ENCODE measurements at places on chromosomes 12 and 14.

DNA sequence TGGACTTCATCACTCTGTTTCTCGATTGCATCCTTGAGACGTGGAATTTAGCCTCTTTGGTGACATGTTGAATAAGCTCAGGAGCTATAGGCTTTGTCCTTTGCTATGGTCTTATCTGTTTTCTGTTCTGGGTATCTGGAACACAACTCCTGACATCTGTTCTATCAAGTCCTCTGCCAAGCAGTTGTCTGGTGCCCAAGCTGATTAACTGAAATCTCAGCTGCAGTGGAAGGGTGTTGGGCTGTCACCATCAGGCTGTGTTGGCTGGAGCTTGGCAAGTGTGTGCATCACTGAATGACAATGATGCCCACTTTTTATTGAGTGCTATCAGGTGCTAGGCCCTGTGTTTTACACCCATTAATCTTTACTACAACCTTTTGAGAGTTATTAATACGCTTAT, 77.8 kb downstream of the SMOC1 start:
- DNase-seq = no peak

DNA sequence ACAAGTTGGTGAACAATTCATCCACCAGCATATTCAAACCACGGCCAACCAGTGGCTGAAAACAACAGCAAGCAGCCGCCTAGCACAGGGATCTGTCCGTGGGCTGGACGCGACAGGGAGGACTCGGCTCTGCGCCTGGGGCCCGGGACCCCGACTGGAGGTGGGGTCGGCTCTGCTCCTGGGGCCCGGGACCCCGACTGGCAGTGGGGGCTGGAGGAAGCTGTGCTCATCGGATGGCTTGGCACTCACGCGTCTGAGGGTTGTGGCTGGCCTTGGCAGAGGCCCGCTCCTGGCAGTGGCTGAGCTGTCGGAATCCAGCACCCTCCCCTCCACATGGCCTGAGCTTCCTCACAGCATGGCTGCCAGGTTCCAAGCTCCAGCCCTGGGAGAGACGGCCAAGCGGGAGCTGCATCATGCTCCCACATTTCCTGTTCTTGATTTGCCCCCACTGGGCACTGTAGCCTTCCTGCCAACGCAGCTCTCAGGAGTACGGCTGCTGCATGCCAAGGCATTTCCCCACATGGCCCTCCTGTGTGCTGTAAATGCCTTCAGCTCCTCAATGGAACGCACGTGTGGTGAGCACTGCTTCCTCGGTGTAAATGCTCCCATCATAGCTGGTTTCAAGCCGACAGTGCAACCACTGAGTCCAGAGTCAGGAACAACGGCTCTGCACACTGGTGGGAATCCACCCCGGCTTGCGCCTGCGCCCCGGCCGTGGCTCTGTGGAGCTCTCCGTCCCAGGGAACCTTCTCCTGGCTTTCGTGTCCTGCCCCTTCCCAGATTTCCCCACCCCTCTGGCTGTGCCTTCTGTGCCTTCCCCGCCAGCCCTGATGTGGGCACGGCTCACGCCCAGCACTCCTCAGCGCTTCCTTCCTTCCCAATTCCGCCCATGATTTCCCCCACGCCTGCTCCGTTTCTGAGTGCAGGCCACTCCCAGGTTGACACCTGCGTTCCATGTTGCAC, 7.3 kb upstream of the GALNT9 start:
- DNase-seq = no peak

DNA sequence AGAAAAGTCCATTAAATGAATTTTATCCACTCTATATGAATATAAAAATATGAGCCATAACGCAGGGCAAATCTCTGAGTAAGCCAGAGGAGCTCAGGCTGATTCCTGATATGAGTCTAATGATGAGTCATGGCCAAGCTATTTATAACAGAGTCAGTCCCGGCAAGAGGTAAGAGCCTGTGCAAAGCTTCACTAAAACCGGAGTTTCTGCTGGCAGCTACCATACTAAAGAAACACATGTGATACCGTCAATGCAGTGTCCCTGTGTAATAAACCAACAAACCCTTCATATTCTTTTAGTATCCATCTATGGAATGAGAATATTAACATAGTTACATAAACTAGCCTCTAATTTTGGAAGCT, 319.4 kb downstream of the KCNC2 start:
- DNase-seq = no peak

GRCh38 chr14:50575769-50576168, 15.8 kb downstream of the ATL1 start:
- no peak for DNase-seq

GRCh38 chr14:76603713-76604112, 157.6 kb upstream of the VASH1 start:
- DNase-seq = no peak

DNA sequence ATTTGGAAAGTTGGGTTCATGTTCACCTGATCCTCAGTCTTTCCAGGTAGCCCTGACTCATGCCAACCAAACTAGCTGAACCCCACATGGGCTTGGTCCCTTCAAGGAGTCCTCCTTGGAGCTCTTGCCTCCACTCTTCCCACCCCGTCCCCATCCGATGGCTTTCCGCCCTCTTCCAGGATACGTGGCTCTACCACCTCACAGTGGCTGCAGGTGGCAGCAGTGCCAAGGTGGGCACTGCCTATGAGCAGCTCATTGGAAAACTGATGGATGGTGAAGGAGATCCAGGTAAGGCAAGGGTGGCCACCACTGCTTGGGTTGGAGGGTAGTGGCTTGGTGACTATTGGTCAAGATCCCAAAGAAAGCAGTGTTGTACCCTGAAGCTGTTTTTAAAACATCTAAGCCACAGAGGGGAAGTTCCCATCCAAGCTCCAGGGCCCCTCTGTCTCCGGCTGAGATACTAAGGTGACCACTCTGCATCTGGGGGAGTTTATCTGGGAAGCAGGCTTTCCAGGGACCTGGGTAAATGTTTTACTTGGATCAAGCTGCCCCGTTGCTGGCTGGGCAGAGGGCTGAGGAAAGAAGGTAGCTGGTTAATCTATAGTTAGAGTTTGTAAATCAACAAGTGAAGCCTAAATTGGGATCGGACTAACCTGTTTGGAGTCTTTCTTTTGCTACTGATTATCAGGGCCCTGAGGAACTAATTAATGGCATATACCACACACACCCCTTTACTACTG, 23.7 kb downstream of the PIGH start:
- no peak for DNase-seq

DNA sequence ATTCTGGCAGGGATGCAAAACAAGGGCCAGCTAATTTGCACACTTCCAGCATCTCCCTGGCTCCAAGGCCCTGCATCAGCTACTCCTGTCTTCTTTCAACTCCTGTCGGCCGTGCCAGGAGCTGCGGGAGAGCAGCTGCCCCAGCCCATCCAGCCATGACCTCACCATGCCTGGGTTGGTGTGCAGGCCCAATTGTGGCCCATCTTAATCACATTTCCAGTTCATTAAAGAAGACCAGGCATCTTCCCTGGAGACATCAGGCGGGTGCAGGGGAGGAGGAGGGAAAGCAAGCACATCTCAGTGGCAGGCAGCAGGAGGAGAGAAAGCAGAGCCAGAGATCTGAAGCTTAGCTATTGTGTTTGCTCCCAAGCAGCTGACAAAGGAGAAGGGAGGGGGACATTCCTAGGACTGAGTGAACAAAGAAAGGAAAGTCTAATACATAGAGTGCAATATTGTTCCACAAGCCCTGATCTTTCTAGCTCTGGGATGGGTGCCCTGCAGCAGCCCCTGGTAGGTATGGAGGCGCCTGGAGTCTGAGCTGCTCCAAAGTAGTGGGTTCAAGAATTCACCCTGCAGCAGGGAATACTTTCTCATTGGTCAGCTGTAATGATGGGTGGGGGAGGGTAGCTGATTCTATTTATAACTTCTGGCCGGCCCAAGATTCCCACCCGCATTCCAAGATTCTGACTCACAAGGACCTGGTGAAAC, 40.1 kb downstream of the VWF start:
- DNase-seq = no peak

DNA sequence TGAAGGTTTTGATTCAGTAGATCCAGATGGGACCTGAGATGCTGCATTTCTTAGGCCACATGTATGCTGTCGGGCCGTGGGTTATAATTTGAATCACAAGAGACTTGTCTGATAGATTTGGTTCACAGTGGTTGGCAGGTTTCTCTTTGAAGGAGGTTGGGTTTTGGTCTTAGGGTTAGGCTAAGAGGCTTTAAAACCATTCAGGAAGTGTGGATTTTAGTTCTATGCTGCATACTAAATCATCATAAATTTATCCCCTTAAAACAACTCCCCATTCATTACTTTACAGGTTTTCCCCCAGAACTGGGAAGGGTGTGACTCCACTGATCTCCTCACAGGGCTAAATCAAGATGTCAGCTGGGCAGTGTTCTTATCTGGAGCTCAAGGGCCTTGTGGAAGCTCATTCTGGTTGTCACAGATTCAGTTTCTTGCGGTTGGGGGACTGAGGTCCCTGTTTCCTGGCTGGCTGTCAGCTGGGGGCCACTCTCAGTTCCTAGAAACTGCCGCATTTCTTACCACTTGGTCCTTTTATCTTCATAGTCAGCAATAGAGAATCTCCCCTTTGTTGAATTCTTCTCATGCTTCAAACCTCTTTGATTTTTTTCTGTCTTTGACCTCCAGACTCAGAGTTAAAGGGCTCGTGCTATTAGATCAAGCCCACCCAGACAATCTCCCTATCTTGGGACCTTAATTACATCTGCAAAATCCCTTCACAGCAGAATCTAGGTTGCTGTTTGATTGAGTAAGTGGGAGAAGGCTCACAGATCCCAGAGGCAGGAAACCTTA, 20.6 kb upstream of the PCNX1 start:
- DNase-seq = no peak

- no peak for DNase-seq
Observed at GRCh38 chr12:131142891-131143657, 189.4 kb downstream of the ADGRD1 start.

DNA sequence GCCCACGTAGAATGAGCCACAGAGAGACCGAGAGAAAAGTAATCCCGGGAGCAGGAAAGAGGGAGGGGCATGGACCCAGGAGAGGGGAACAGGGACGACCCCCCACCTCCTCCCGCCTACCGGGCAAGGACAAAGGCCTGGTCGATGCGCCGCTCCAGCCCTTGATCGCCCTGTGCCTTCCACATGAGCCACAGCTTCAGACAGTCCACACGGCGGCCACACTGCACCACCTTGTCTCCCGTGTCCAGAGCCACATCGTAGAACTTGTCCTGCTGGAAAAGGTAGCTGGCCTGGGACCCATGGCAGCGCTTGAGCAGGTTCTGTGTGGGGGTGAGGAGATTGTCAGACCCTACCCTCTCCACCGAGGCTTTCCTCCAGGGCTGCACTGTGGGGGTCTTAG, 20.5 kb upstream of the ZNF740 start:
- no peak for DNase-seq

DNA sequence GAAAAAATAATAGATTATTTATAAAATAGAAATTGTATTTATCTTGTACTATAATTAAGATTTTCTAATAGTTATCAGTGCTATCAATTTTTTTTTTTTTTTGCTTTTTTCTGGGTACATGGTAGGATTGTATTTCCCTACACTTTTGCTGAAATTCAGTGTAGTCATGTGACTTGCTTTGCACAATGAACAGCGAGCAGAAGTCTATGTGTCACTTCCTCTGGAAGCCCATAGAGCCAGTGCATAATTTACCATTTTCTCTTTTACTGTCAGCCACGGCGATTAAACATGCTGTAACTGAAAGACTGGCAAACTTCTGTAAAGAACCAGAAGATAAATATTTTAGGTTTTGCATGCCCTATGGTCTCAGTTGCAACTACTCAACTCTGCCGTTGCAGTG, 80.8 kb upstream of the PPP1R12A start:
- DNase-seq = no peak

DNA sequence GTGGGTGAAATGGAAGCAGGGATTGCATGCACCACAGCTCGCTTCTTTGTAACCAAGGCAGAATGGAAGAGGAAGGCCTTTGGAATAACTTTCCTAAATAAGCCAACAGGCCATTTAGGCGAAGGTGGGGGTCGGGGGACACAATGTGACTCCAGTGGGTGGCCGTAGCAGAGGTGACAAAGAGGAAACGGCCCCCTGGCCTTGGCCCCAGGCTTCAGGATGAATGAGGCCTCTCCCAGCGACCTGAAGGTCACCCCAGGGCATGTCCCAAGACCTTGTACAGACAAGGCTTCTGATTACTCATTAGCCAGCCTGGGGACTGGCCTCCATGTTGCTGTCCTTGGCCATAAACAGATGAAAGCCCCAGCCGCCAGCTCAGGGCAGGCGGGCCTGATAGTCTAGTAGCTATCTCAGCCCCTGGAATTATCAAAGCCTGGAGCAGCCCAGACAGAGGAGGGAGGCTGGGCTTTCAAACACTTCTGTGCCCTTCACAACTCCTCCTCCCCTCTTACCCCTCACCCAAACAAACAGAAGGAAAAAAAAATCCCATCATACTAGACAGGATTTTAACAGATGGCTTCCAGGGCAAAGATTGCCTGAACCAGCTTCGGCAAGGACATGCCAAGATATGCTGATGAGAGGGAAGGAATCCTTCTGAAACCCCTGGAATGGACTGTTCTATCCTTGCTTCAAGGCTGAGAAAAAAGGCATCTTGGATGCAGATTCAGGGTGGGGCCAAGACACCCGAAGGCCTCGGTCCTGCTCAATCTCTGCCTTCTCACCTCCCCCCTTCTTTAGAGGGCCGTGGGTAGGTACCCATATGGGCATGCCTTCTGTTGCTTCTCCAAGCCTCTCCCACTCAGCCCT, 142.3 kb upstream of the PARP11 start:
- DNase-seq = no peak

GRCh38 chr14:74591899-74592298, 20.1 kb downstream of the LTBP2 start:
- DNase-seq = no peak

- no peak for DNase-seq
Observed at GRCh38 chr14:22319526-22320361, 269.3 kb downstream of the DAD1 start.

GRCh38 chr12:48281811-48282210, 68.9 kb downstream of the ZNF641 start:
- no peak for DNase-seq

GRCh38 chr12:93663006-93663728, 14.0 kb upstream of the CRADD start:
- no peak for DNase-seq

DNA sequence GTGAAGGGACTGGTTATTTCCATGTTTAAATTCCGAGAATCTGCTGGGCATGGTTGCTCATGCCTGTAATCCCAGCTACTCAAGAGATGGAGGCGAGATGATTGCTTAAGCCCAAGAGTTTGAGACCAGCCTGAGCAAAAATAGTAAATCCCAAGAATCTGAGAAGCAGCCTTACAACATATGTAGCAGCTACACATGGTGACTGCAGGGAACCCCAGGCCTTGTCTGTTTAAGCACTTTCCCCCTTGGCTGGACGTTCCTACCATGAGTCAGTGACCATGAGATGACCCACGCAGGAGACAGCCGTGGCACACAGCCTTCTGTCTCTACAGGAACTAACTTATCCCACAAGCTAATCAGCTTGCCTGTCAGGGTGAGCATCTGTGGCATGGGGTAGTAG, 5.5 kb upstream of the SLC24A4 start:
- DNase-seq = no peak

DNA sequence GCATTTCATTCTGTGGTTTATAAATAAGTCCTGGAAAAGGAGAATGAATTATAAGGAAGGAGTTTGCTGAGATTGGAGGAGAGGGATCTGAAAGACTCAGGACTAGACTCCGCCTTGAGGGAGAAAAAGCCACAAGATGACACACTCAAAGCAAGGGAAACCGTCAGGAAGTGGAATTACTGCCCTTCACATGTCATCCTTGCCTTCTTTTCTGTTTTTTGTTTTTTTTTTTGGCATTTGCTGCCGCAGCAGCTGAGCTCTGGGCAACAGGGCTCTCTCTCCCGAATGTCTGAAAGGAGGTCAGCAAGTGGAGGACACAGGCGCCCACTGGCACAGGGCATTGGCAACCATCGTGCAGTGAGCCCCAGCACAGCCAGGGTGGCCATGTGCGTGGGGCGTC, 344.9 kb downstream of the DPF3 start:
- DNase-seq = no peak
